Mesenchymal stem cell (in vitro differentiated cells and primary cell): ENCODE measurements at places on chromosomes 2 and 18.
A peak's percentile ranks its signal among the peaks of the same experiment; 100 is the strongest.

- no peak for DNase-seq
Observed at GRCh38 chr18:60910534-60910933, 422.7 kb upstream of the CDH20 start.

DNA sequence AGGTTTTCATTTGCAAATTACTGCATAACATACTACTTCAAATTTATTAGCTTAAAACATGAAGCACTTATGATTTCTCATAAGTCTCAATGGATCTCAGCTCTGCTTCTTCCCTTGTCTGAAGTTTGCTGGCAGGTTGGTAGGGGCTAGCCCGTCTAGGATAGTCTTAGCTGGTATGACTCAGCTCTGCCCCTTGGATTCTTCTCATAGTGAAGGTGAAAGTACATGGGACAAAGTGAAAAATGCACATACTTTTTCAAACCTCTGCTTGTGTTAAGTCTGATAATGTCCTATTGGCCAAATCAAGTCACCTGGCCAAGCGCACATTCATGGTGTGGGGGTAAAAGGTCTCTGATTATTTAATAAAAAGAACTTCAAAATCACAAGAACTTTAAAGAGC, 184.8 kb upstream of the VWC2L start:
- DNase-seq: no peak

- no peak for DNase-seq
Observed at GRCh38 chr2:173359231-173359630, 4.6 kb downstream of the CDCA7 start.

DNA sequence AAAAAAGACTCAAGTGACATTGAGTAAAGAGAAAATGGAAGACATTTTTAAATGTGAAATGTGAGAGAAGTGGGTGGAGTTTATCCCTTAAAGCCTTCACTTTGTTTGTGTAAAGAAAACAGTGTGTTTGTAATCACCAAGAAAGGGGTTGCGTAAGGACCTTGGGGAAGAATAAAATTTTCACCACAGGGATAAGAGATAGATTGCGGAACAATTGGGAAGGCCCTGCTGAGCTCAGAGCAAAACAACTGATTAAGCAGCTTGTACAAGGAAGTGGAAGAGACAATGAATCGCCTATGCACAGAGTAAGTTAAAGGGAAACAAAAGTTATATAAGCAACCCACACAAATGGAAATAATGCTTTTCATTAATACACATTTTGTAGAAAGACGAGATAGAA, 327.7 kb downstream of the RAD51AP2 start:
- peak; percentile 28 for DNase-seq

DNA sequence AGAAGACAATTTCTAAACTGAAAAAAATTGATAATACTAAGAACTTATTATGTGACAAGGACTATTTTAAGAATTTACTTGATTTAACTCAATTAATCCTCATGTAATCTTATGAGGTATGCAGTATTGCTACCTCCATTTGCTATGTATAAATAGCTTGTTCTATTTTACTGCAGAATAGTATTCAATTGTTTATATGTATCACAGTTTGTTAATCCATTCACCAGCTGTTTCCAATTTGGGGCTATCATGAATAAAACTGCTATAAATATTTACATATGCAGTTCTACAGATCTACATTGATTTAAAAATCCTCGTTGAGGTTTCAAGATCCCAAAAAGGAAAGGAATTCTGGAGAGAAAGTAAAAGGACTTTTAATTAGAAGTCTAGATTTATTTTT, 54.8 kb upstream of the DOCK10 start:
- no peak for DNase-seq

GRCh38 chr2:189014449-189015138, 40.4 kb downstream of the COL3A1 start:
- peak; percentile 86 for DNase-seq
